Kidney (tissue), 22 donors: ENCODE measurements at places on chromosomes 12 and 14. TPM values are rescaled to one million over a fixed set of nuclear protein-coding genes. Genes with fewer than 3 reads are reported as not detected.

DNA sequence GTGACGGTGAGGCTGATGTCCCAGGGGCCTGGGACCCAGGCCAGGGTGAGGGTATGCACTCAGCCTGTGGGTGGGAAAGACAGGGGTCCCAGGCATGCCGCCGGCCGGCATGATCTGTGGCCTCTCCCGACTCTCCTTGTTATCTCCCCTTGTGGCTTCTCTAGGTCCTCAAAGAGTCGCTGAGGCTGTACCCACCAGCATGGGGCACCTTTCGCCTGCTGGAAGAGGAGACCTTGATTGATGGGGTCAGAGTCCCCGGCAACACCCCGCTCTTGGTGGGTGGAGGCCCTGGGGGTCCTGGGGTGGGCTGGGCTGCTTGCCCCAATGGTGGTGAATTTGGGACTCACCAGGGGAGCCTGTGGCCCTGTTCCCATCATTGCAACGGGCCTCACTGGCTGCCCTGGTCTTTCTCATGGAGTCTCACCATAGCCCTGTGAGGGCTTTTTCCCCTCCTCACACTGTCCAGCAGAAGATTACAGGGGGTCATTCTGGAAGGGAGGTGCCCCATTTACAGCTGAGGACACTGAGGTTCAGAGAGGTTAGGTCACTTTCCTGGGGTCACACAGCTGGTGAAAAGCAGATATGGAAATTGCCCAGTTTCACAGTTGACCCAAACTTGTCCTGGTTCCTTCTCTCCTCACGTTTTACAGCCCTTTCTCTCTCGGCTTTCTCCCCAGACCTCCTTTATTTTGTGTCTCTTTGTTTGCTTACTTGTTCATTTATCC is 37.9 kb downstream of the CYP46A1 start:
- no peak for DNase-seq
- no peak overlapping the region for H3K4me3 ChIP-seq
- no peak overlapping the region for H3K27ac ChIP-seq
- H3K27me3 ChIP-seq = no peaks in the 10 kb centered on the region
- H3K4me1 ChIP-seq = no peaks in the 10 kb centered on the region

- H3K4me3 ChIP-seq = peak overlapping the region; percentile 51
- no peaks in the 10 kb centered on the region for H3K27me3 ChIP-seq
- H3K36me3 ChIP-seq = no peaks in the 10 kb centered on the region
Measured at GRCh38 chr12:25186788-25187402, 8.1 kb downstream of the DNAI7 start.

- no peak for DNase-seq
- no peaks in the 10 kb centered on the region for H3K27me3 ChIP-seq
- H3K4me3 ChIP-seq = no peak overlapping the region
- H3K36me3 ChIP-seq = no peaks in the 10 kb centered on the region
- no peak overlapping the region for H3K27ac ChIP-seq
- no peaks in the 10 kb centered on the region for H3K4me1 ChIP-seq
Measured at GRCh38 chr12:131621701-131622421, 89.0 kb upstream of the SFSWAP start.

- no peaks in the 10 kb centered on the region for H3K36me3 ChIP-seq
- DNase-seq = peak; percentile 81
- H3K27me3 ChIP-seq = no peaks in the 10 kb centered on the region
- H3K27ac ChIP-seq = no peak overlapping the region
Measured at GRCh38 chr12:3202734-3203446, 125.7 kb downstream of the TSPAN9 start.

GRCh38 chr12:91704446-91704845 is 441.2 kb downstream of the BTG1 start:
- H3K27me3 ChIP-seq = no peaks in the 10 kb centered on the region
- no peak overlapping the region for H3K27ac ChIP-seq
- DNase-seq = no peak

DNA sequence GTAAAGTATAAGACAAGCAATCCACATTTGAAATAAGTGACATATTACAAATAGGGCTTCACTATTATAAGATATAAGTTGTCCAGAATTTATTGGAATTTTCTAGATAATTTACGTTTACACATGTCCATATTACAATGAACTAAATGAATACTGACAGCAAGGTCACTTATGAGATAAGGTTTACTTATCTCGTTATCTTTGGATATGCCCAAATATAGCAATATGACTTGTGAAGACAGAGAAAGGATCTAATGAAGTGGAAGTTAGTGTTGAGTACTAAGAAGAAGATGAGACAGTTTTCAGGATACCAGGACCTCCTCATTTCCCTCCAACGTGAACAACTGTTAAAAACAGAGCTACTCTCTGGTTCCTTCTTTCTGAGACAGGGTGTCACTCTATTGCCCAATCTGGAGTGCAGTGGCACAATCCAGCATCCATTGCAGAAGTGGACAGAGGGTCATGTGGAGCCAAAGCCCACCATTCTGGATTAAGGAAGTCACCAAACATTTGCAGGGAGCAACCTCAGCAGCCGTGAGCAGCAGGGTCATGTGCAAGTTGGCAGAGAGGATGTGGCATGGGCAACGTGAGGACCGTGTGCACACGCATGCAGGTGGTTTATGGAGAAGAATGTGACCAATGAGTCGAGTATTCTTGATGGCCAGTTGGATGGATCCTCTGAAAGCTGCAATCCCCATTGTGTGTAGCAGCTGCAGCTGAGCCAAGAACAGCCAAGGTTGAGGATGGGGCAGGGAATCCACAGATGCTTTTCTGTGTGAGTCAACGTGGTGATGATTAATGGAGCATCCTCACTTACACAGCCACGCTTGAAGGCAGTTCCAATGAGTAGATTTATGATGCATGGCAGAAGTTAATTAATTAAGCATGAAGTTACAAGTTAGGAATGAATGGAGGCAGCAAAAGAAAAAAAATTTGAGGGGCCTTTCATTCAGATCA is 111.0 kb downstream of the BICD1 start:
- peak; percentile 67 for DNase-seq
- no peaks in the 10 kb centered on the region for H3K4me1 ChIP-seq
- H3K36me3 ChIP-seq = no peaks in the 10 kb centered on the region
- H3K27me3 ChIP-seq = no peaks in the 10 kb centered on the region

DNA sequence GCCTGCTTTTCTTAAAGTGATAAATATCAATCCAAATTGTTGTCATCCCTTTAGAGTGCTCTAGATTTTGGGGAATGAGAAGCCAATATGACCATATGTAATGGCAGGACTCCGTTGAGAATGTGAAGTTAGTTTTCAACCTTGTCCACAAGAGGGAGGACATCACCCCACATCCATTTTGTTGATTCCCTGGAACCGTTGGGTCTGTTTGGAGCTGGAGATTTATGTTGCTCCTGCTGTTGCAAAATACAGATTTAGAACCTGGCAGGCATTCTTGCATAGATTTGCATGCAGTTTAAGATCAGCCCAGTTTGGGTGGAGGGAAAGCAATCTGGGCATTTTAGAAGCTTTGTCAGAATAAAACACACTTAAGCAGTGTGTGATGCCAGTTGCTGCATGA is 620.1 kb downstream of the NRXN3 start:
- H3K27ac ChIP-seq = no peak overlapping the region
- H3K4me3 ChIP-seq = no peak overlapping the region
- no peak for DNase-seq

DNA sequence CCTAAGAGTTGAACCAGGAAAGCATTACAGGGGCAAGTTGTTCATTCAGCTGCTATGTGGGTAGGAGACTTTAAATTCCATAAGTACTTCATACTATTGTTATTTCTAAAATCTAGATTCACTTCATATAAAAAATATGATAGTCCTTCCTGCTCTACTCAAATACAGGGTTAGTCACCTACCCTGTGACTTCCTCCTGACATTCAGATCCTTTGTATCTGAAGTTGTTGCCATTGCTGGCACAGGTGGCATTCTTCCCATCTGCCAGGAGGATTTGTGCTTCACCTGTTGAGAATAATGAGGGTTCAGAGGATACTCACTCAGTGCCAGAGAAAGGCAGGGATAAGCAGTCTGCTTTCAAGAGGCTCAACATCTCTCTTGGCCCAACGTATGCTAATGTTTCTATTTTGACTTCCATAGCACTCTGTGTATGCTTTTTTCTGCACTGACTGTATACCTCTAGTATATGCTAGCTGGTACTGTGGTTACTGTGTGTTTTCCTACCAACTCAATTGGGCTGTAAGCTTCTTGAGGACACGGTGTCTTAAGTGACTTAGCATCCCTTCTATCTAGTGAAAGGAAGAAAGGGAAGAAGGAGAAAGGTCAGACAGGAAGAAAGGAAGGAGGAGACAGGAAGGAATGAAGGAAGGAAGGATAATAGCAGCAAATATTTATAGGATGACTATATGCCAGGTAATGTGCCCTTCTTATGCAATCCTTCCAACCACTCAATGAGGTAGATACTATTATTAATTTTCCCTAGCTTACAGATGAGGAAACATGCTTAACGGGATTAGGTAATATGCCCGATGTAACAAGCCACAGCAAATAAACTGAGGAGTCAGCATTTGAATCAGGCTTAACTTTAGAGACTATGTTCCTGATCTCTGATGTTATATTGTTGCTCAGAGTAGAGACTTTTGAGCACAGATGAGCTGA is 38.5 kb upstream of the FGF6 start:
- H3K27ac ChIP-seq = no peak overlapping the region
- no peak for DNase-seq
- no peaks in the 10 kb centered on the region for H3K27me3 ChIP-seq
- no peak overlapping the region for H3K4me3 ChIP-seq
- H3K36me3 ChIP-seq = peaks cover 5% of the 10 kb centered on the region

DNA sequence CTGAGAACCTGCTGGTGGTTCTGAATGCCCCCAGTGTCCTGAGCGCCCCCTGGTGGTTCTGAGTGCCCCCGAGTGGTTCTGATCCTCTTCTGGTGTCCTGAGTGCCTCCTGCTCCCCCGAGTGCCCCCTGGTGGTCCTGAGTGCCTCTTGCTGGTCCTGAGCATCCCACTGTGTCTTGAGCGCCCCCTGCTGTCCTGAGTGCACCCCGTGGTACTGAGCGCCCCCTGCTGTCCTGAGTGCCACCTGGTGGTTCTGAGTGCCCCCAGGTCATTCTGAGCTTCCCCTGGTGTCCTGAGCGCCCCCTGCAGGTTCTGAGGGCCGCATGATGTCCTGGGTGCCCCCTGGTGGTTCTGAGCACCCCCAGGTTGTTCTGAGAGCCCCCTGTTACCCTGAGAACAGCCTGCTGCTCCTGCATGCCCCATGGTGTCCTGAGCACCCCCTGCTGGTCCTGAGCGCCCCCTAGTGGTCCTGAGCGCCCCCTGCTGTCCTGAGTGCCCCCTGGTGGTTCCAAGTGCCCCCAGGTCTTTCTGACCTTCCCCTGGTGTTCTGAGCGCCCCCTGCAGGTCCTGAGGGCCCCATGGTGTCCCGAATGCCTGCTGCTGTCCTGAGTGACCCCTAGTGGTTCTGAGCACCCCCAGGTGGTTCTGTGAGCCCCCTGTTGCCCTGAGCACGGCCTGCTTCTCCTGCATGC is 1165.4 kb downstream of the TMEM121 start:
- no peaks in the 10 kb centered on the region for H3K27me3 ChIP-seq
- DNase-seq = peak; percentile 33
- H3K36me3 ChIP-seq = no peaks in the 10 kb centered on the region
- no peak overlapping the region for H3K4me3 ChIP-seq
- no peaks in the 10 kb centered on the region for H3K4me1 ChIP-seq

DNA sequence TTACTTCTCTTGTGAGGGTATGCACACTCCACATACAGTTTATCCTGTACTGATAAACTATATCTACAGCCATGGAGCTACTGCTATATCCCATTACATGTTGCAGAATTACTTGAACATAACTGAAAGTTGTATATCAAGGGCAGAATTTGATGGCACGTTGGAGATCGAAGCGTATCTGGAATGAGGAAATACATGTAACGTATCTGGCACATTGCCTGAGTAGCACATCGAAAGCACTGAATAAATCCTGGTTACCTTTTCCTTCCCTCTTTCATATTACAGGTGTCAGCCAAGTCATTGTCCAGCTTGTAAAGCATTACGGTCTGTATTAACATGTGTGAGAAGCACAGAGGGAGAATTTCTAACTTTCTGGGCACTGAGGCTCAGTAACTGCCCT is 42.1 kb upstream of the LIN7A start:
- H3K36me3 ChIP-seq = no peaks in the 10 kb centered on the region
- no peaks in the 10 kb centered on the region for H3K27me3 ChIP-seq
- no peak for DNase-seq
- no peaks in the 10 kb centered on the region for H3K4me1 ChIP-seq
- H3K27ac ChIP-seq = no peak overlapping the region

- H3K4me3 ChIP-seq = no peak overlapping the region
- DNase-seq = no peak
- no peaks in the 10 kb centered on the region for H3K36me3 ChIP-seq
- no peaks in the 10 kb centered on the region for H3K4me1 ChIP-seq
- H3K27ac ChIP-seq = no peak overlapping the region
Measured at GRCh38 chr14:75752086-75752485, 91.0 kb downstream of the TTLL5 start.

- H3K27me3 ChIP-seq = no peaks in the 10 kb centered on the region
- H3K4me3 ChIP-seq = no peak overlapping the region
- H3K27ac ChIP-seq = peak overlapping the region; percentile 84
- no peaks in the 10 kb centered on the region for H3K36me3 ChIP-seq
- H3K4me1 ChIP-seq = peaks cover 5% of the 10 kb centered on the region
- no peak for DNase-seq
Measured at GRCh38 chr14:50060871-50061663, 55.3 kb downstream of the VCPKMT start.

DIO2 gene
- polyA plus RNA-seq = 2.3 TPM

SMCO2 gene
- polyA plus RNA-seq = not detected

IKZF4 gene
- 2.7 TPM for polyA plus RNA-seq

NTN4 gene
- polyA plus RNA-seq = 71.0 TPM

SLC17A8 gene
- 0.09 TPM for polyA plus RNA-seq

SEL1L gene
- 18.9 TPM for polyA plus RNA-seq
